GM12865 (cell line): ENCODE measurements at places on chromosomes 11 and 22.

DNA sequence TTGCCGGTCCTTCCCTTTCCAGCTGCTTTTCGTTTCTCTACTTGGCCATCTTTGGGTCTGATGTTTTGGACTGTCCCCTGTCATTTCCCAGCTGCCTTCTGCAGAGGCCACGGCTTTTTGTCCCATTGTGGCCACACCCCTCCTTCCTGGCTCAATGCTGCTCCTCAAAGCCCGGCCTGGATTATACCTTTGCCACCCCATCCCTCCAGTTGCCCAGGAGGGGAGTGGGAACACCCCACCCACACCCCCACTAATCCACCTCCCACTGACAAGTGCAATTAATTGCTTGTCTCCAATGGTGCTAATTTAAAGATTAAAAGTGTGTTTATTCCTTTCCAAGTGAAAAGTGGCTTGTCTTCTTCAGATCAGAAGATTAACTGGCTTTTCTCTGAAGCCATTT, 34.2 kb upstream of the CSNK2A3 start:
- DNase-seq = no peak

DNA sequence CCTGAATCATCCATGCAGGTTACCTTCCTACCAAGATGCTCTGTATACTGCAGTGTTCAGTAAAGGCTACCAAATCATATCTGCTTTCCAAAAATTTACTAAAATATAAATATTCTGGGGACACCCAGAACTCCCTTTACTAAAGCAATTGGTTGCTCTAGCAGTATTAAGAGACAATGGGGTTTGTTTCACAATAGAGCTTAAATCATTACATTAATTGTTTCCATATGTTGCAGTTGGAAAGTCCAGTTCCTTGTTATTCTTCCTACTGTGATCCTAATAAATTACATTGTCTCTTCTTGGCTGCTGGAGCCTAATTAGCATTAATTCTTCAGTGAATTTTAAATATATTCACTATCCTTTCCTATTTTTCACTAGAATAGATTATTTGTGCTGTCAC, 316.0 kb upstream of the MTNR1B start:
- no peak for DNase-seq

GRCh38 chr11:57775491-57775890, 13.9 kb downstream of the CTNND1 start:
- DNase-seq = no peak

DNA sequence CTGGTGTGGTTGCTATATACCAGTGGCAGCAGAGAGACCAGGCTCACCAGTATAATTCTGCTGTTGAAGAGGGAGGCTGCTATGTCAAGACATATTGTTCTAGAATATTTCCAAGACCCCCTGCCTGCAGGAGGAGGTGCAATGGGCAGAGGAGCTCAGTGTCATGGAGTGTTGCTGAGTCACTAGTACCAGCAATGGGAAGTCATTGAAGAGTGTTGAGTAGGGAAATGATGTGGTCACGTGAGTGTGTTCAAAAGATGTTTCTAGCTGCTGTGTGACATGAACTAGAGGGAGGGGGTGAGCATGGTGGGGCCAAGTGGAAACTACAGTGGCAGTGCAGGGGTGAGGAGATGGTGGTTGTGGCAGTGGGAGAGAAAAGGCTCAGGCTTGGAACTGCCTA, 76.3 kb upstream of the BIRC3 start:
- peak; percentile 16 for DNase-seq

DNA sequence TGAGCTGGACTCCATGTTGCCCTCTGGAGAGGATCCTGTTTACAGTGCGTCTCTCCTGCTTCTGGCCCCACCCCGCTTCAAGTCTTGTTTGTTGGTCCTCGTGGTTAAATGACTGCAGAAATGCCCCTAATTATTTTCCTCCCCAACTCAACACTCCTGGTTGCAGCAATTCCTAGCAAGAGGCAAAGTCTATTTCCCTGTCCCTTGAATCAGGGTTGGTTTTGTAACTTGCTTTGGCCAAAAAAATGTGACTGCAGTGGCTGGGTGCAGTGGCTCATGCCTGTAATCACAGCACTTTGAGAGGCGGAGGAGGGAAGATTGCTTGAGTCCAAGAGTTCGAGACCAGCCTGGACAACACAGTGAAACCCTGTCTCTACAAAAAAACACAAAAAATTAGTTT, 41.0 kb upstream of the FGF3 start:
- no peak for DNase-seq

GRCh38 chr11:31757260-31757835, 53.8 kb downstream of the PAX6 start:
- DNase-seq = no peak

GRCh38 chr11:117959438-117960149, 26.6 kb upstream of the IL10RA start:
- DNase-seq = no peak

GRCh38 chr11:44760477-44760872, 33.7 kb downstream of the TSPAN18 start:
- DNase-seq = no peak

DNA sequence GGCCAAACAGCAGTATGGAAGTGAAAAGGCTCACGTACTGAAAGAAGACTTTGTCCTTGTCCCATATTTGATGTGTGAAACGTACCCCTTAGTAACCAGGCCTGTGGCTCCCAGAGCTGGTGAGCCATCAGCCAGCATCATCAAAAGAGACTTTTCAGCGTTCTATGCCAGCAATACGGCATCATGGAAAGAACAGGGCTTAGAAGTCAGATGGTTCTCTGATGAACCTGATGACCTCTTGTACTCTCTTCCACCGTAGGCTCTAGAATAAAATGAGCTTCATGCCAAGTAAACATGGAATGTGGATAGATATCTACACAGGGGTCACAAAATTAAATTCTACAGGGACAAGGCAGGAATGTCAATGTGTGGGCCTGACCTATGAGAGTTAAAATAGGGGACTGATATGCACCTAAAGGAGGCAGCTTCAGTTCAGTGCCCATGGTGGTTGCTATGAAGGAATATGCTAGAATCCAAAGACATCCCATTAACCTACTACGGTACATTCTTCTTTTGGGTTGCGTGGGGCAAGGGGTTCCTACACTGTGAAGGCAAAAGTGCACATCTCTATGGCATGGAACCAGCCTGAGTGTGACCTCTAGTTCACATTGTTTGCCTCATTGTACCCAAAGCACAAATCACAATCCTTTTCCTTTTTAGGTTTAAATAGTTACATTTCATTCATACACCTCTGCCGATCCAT, 130.6 kb downstream of the ETS1 start:
- no peak for DNase-seq

DNA sequence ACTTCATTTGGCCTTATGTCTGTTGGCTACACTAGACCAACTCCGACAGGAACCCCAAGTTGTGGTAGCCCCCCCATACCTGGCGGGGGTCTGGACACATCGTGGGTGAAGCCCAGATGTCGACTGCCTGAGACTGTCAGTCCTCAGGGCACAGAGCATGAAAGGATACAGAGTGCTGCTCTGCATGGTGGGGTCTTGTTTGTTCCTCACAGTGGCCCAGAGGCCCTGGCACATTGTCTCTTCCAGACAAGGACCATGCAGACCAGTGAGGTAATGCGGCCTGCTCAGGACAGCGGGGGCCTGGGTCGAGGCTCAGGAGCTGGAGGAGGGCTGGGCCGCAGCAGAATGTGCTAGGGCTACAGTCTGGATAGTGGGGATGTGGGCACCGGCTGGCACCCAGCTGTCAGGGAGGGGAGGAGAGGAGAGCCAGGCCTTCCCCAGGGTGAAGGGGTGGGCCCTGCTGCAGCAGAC, 14.6 kb downstream of the CAPN5 start:
- DNase-seq = no peak

- DNase-seq = no peak
Observed at GRCh38 chr22:49156662-49157285, 670.9 kb downstream of the BRD1 start.
